Left colon (tissue), 2 donors: ENCODE measurements at places on chromosomes 11 and 22. TPM values are rescaled to one million over a fixed set of nuclear protein-coding genes. Genes with fewer than 3 reads are reported as not detected.

- no peak for DNase-seq
Measured at GRCh38 chr22:17271711-17272451, 52.6 kb upstream of the ADA2 start.

GRCh38 chr11:85672105-85672902, 7.4 kb upstream of the CREBZF start:
- DNase-seq, result no peak

GRCh38 chr11:73091521-73092305, 50.4 kb downstream of the FCHSD2 start:
- DNase-seq, result no peak

DNA sequence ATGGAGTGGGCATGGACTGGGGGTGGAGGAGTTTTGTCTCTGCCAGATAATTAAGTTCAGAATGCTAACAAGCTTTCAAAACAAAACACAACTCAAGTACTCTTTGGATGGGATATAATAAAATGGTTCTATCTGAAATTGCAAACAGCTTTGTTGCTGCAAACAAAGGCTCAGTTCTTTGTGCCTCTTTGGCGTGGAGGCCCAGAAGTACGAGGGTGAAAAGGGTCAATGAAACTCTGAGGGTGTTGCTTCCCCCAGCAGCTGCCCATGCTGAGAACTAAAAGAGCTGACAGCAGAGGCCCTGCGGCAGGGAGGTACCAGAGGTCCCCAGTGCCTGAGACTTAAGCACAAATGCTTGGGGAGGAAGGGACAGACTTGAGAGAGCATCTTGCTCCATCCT, 26.5 kb upstream of the IGSF22 start:
- no peak for DNase-seq

DNA sequence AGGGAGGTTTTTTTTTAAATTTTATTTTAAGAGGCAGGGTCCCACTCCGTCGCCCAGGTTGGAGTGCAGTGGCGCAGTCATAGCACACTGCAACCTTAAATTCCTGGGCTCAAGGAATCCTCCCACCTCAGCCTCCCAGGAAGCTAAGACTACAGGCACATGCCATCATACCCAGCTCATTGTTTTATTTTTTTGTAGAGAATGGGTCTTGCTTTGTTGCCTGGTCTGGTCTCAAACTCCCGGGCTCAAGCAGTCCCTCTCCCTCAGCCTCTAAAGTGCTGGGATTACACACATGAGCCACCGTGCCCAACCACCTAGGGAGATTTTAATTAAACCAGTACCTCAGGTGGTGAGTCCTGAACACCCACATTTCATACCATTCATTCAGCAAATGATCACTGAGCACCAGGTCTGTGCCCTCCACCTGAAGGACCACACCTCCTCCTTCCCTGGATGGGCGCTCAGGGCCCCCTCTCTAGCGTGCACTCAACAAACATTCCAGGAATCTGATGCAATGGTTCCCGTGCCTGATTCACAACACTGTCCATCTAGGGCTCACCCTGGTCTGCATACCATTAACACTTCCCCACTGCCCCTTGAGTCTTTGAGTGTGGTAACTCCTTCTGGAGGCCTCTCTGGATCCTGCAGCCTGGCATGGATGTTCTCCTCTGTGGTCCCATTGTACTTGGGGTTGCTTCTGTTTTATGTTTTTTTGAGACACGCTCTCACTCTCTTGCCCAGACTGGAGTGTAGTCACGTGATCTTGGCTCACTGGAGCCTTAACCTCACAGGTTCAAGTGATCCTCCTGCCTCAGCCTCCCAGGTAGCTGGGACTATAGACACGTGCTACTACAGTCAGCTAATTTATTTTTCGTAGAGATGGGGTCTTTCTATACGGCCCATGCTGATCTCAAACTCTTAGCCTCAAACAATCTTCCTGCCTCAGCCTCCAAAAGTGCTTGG, 9.6 kb upstream of the MYH9 start:
- DNase-seq, result no peak

DNA sequence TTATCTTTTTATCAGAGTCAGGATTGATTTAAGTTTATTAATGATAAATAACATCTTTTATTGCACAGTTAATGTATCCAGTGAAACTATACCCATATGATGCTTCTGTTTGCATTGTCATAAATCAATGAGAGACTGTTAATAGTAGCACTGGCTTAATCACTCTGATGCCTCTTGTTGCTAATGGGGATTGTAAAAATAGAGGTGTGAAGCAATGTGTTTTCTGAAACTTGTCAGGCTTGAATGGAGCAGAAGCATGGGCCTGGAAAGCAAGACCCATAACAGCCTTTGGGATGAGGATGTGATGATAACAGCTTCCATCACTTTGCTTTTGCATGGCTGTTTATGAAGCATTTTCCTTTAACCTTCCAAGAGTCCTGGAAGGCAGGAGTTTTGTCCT, 319.7 kb downstream of the DDX10 start:
- DNase-seq, result no peak

Gene SLC15A3
- 8.6 TPM for total RNA-seq

Gene LMNTD2
- total RNA-seq, result 13.6 TPM
